AG04449 (cell line): ENCODE measurements at places on chromosomes 11 and 22.
A peak's percentile ranks its signal among the peaks of the same experiment; 100 is the strongest.

- no peak for DNase-seq
Measured at GRCh38 chr22:42440728-42441127, 8.5 kb upstream of the NFAM1 start.

DNA sequence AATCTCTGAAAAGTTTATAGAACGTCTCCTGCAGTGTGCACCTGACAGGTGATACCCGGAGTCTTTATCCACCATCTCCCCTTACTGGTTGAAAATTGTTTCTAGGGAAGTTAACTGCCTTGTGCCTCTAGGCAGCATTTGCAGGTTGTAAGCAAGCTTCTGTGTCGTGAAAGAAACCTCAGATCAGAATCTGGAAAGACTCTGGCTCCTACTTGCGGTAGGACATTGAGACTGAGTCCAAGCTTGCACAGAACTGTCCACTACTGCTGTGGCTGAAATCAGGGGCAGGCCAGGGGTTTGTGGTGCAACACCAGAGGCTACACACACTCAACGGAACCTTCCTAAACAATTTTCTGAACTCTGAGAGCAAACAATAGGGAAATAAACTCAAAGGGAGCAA is 34.8 kb upstream of the MYOD1 start:
- no peak for DNase-seq

DNA sequence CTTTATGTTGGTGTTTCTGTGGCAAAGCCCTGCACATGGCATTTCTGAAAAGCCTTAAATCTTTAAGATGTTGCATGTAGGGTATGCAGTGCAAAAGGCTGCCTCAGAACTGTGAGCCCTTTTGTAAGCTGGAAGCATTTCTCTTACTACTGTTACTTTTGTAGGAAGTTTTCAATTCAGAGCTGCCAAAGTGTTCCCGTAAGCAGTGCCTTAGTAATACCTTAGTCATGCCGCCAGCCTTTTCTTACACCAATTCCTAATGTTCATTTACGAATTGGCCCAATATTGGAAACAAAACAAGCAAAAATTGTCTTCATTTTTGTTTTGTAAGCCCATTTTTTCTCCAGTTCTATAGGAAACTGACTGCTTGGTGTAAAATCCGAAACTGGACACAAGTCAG is 67.4 kb upstream of the RASSF10 start:
- no peak for DNase-seq

DNA sequence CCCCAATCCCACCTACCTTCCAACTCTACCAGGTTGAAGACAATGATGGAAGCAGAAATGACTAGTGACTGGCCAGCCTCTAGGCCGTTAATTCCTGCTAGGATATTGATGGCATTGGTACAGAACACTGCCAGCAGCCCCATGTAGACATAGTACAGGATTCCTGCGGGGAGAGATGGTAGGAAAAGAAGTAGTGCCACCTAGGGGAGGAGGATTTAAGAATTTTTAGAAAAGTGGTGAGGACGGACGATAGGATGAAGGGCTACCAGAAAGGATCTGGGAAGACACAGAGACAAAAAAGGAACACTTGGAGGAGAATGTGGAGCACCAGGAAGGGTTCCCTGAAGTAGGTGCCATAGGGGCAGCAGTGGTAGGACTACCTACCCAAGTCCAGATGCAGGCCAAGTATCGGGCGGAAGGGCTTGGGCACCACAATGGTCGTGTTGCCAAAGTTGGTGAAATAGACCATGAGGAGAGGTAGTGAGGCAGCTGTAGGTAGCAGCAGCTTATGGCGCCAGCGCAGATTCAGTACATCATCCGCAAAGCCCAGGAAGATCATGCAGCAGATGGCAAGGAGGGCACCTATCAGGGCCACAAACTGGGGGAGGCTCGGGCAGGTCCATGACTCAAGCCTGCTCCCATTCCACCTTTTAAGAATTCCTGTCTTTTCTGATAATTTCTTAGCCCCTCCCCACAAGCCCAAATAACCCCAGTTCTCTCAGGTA is 1.2 kb downstream of the DPAGT1 start:
- no peak for DNase-seq

- DNase-seq = no peak
Measured at GRCh38 chr22:45389546-45389945, 23.9 kb downstream of the SMC1B start.

- no peak for DNase-seq
Measured at GRCh38 chr22:42970029-42970428, 44.9 kb downstream of the PACSIN2 start.

- DNase-seq = peak; percentile 29
Measured at GRCh38 chr11:75103380-75104026, 6.8 kb upstream of the OR2AT4 start.

DNA sequence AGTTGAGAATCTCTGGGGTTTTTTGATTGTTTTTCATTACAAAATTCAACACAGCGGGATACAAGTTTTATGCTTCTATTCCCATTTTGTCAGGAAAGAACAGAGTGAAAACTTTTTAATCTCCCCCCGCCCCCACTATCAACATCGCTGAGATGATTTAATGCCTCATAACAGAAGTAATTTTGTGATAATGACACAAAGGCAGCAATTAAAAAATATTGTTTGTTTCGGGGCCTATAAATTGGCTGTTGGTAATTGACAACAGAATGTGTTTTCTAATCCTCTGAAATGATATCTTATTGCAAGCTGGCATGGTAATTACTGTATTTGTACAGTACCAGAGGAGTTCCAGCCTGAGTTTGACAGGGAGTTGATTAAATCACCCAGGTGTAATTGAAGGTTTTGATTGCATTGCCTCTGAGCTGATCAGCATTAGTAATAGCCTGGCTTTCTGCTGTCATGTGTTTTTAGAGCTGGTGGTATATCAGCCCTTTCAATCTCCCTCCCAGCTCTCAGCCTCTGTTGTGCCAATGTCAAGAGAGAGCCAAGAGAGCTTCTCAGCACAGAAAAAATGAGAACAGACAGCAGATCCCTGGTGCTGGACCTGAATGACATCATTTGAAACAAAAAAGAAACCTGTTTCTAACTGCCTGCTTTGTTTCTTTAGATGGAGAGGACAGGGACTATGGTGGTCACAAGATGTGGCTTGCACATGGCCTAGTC is 265.1 kb downstream of the FAM76B start:
- DNase-seq = no peak

- no peak for DNase-seq
Measured at GRCh38 chr11:27420722-27421572, 51.6 kb downstream of the LGR4 start.

- no peak for DNase-seq
Measured at GRCh38 chr11:135074397-135074998, 662.5 kb upstream of the B3GAT1 start.

DNA sequence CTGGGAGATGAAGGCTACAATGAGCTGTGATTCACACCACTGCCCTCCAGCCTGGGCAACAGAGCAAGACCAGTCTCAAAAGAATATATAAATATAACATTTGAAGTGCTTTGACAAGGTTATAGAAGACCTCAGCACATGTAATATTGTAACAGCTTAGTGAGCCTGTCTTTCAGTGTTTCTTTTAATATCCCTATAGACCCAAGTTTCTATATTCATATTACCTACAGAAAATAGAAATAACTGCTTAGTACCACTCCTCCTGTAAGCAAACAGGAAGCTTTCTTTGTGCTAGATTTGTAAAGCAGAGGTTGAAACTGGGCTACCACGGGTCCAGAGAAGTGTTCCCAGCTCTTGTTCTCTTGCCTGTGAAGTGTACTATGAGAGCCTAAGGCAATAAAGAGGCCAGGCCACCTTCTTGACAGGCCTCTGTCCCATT is 68.2 kb downstream of the PPP2R1B start:
- DNase-seq = no peak

DNA sequence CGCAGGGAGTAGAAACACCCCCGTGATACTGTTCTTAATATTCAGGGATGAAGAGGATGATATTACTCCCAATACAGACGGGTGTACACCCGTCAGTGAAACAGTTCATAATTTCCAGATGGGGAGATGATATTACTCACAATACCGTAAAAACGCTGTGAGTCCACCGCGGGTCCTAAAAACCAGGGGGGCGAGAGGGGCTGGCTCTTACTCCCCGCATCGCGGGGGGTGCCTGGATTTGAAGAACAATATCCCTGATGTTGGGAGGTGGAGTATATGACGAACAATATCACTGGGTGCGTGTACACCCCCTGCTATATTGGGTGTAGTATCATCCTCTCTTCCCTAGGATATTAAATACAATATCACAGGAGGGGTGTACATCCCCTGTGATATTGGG is 20.5 kb upstream of the APOL5 start:
- DNase-seq = no peak

DNA sequence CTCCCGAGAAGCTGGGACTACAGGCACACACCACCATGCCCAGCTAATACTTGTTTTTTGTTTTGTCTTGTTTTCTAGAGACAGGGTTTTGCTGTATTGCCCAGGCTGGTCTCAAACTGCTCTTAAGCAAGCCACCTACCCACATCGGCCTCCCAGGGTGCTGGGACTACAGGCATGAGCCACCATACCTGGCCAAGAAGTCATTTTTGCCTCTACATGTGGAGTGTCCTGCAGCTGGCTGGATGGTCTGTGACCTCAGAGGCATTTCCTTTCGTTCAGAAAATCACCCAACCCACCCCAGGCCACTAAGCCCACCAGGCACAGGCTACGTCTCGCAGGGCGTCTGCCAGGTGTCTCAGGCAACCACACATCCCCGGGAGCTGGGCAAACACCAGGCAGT is 12.8 kb downstream of the SHANK2 start:
- no peak for DNase-seq

DNA sequence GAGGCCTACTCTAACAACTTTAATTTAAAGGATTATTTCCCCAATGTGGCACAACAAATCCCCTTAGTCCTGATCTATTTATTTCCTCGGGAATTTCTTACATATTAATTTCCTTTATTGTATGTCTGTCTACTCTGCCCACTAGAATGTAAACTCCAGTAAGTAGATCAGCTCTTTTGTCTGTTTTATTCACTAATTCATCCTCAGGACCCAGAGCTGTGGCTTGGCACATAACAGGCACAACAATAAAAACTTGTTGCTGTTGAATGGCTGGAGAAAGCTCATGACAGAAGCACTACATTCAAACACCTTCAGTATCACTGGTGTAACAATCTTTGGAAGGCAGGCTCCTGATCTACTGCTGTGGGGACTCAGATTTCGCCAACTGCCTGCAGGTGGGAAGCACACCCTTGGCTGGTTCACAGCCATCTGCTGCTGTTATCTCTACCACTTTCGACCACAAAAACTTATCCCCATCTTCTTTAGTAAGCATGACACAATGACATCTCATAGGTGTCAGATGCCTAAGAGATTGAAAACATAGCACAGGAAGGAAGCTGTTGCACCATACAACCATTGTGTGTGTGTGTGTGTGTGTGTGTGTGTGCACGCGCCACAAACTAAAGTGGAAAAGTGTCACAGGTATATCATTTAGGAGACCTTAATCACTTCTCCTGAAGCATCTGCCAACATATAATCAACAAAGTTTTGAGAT is 11.9 kb downstream of the HIRA start:
- no peak for DNase-seq

- DNase-seq = no peak
Measured at GRCh38 chr11:15117751-15118150, 3.0 kb downstream of the INSC start.

GRCh38 chr11:124538019-124538418 is 5.4 kb downstream of the OR8B12 start:
- DNase-seq = peak; percentile 10

GRCh38 chr11:35990816-35991215 is 47.0 kb downstream of the LDLRAD3 start:
- no peak for DNase-seq

- DNase-seq = no peak
Measured at GRCh38 chr22:44583854-44584253, 85.8 kb upstream of the RTL6 start.

- DNase-seq = no peak
Measured at GRCh38 chr11:111602865-111603610, 789 bp downstream of the SIK2 start.

DNA sequence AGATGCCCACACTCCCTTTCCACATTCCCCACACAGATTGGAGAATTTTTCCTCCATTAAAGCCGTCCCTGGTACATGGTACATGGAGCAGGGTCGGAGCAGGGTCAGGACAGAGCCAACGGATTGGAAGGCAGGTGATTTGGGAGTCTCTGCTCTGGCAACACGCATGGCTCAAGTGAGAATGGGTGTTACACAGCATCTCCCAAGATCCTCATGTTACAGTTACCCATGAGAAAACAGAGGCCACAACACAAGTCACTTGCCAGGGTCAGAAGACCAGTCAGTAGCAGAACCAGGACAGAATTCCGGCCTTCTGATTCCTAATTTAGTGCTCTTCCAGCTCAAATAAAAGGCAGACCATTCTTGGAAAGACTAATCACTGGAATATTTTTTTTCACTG is 7.7 kb upstream of the F2 start:
- no peak for DNase-seq

- DNase-seq = no peak
Measured at GRCh38 chr11:18449251-18449650, 6.4 kb upstream of the LDHAL6A start.

DNA sequence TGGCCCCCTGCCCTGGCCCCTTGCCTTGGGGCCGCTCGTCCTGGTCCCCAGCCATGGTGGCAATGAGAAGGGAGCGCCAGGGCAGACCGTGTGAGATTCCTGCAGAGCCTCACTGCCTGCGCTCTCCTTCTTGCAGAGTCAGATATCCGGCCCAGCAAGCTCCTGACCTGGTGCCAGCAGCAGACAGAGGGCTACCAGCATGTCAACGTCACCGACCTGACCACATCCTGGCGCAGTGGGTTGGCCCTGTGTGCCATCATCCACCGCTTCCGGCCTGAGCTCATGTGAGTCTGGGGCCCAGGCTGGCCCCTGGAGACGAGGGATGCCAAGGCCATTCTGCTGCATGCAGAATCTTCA is 114.1 kb downstream of the MICAL2 start:
- DNase-seq = no peak

- DNase-seq = no peak
Measured at GRCh38 chr11:2424811-2425495, 19.4 kb downstream of the TRPM5 start.

GRCh38 chr11:12148882-12149281 is 38.5 kb downstream of the MICAL2 start:
- DNase-seq = no peak

GRCh38 chr11:87258171-87258833 is 220.6 kb downstream of the TMEM135 start:
- no peak for DNase-seq

GRCh38 chr11:117969160-117969991 is 16.8 kb upstream of the IL10RA start:
- DNase-seq = no peak

DNA sequence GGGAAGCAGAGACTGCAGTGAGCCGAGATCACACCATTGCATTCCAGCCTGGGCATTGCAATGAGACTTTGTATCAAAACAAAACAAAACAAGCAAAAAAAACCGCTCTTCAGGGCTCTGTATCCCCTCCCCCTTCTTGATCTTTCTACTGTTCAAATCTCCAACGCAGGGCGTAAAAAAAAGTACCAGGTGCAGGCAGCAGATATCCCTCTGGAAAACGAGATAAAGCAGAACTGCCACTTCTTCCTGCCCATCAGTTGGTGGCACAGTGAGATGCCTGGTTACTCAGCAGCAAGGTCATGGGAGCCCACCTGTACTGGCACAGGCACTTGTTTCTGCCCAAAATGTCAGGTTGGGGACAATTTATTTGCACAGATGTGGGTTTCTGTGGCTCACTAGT is 11.2 kb downstream of the CCS start:
- DNase-seq = no peak
